A375 (cell line): ENCODE measurements at places on chromosomes 11 and 22. TPM values are rescaled to one million over a fixed set of nuclear protein-coding genes. Genes with fewer than 3 reads are reported as not detected.

Gene NLRP14
- 0.19 TPM in 1 of 2 replicates, not detected in the other for total RNA-seq

Gene GAB4
- total RNA-seq, result not detected in 2 replicates

Gene MOGAT2
- not detected in 2 replicates for total RNA-seq

Gene ANO5
- 0.03 TPM in 1 of 2 replicates, not detected in the other for total RNA-seq

Gene CALCA
- total RNA-seq, result not detected in 2 replicates
